Stimulated activated CD4-positive, alpha-beta T cell treated with anti-CD3 and anti-CD28 coated beads, TNF-alpha, amount 100 ng/mL, for 4 hours (primary cell): ENCODE measurements at places on chromosomes 16 and 17.

DNA sequence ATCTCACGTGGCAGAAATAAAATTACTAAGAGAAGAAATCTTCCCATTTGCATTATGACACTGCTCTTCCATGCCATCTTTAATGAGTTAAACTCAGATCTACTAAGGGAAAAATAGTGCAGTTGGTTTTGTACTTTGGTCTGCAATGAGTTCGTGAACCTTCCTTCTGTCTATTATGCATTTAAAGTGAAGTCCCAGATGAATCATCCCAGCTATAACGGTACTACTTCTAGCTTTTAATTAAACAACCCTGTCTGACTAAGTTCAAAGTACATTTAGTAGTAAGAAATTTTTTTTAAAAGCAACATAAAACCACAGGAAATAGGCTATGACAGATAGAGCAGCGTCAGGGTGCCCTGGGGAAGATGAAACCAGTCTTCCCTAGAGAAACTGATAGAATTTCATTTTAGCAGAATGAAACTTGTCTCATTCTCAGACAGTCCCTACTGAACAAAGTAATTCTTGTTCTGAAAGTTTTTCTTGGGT, 1.8 kb downstream of the TMIGD1 start:
- no peak for DNase-seq

GRCh38 chr17:61047515-61047914, 352.1 kb upstream of the TBX2 start:
- no peak for DNase-seq

- no peak for DNase-seq
These were observed 30.2 kb upstream of the GUCY2D start for GRCh38 chr17:7972131-7972785.

DNA sequence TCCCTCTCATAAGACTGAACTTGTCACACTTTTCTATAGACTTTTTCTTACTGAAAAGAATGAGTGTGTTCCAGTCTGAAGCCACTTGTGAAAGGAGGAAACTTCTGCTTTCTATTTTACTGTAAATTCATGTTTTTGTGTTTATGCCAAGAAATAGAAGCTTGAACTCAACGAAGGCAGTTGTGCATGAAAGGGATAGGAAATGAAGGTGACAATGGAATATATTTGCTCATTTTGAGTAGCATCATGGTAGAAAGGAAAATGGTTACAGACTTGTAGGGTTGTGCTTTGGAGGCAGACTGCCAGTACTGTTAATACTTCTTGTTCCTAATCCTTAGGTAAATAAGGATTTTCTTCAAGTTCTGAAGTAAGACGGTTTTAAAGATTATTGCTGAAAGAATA, 8.1 kb downstream of the CLTC start:
- no peak for DNase-seq

GRCh38 chr16:57664662-57665025, 3.5 kb upstream of the ADGRG3 start:
- no peak for DNase-seq
